ENCODE measurements at places on chromosomes 2 and 18. TPM values are rescaled to one million over a fixed set of nuclear protein-coding genes. Genes with fewer than 3 reads are reported as not detected.
A peak's percentile ranks its signal among the peaks of the same experiment; 100 is the strongest.

The CD8A gene
- 1.3 TPM for total RNA-seq

DNA sequence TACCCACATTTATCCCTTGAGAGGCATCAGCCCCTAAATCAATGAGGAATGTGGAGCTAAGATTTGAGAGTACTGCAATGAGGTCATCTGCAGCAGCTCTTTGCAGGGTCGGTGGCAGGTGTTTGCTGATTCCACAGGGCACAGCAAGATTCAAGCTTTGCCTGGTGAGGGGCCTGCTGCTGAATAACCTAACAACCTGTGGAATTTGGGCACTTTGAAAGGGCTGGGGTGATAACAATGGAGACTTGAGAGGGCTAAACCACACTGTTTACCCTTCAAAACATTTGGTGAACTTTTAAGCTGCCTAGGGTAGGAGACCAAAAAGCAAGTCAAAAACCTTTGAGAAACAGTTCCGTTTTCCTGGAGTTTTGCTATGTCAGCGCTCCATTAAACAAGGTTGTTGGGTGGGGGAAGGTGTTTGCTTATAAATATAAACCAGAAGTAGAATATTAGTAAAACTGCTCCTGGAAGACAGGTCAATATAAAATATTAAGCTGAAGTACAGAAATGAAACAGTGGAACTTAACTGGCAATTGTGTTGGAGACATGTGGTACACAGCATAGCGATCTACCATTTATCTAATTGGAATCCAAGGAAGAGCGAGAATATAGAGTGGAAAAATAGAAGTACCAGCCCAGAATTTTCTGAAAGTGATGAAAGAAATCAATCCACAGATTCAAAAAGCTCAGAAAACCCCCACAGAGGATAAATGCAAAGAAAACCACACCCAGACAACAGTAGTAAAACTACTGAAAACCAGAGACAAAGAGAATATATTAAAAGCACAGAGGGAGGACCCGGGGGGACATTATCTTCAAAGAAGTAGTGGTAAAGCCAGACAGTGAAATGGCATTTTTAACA lies 15.7 kb downstream of the COPS8 start:
- DNase-seq: no peak
- H3K4me3 ChIP-seq: no peak overlapping the region
- no peak overlapping the region for H3K27ac ChIP-seq
- no peaks in the 10 kb centered on the region for H3K36me3 ChIP-seq

- DNase-seq: peak; percentile 48
- H3K27ac ChIP-seq: no peak overlapping the region
- H3K4me3 ChIP-seq: no peak overlapping the region
- no peaks in the 10 kb centered on the region for H3K36me3 ChIP-seq
- H3K4me1 ChIP-seq: peaks cover 28% of the 10 kb centered on the region
These were observed 39.7 kb downstream of the CYB5A start for GRCh38 chr18:74252039-74252395.

The ADAM23 gene
- total RNA-seq: 4.1 TPM

The TXNDC2 gene
- total RNA-seq: not detected

The SAG gene
- total RNA-seq: not detected

The UPP2 gene
- total RNA-seq: 0.28 TPM

DNA sequence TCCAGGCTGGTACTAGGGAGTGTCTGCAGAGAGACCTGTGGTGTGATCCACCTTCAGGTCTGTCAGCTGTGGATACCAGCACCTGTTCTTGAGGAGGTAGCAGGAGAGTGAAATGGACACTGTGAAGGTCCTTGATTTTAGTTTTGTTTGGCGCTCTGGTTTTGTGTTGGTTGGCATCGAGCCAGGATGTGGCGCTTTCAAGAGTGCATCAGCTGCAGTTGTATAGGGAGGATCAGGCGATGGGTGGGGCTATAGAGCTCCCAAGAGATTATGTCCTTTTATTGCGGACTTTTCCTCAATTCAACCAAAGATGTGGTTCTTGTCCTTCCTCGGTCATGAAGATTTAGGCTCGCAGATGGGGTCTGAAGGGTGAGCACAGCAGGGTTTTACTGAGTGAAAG lies 37.5 kb downstream of the SLC39A10 start:
- no peak overlapping the region for H3K4me3 ChIP-seq
- no peaks in the 10 kb centered on the region for H3K27me3 ChIP-seq
- H3K27ac ChIP-seq: no peak overlapping the region
- DNase-seq: no peak
- no peaks in the 10 kb centered on the region for H3K4me1 ChIP-seq

GRCh38 chr2:8570637-8571036 lies 111.2 kb upstream of the ID2 start:
- H3K4me1 ChIP-seq: no peaks in the 10 kb centered on the region
- H3K27ac ChIP-seq: no peak overlapping the region
- no peak for DNase-seq
- H3K36me3 ChIP-seq: no peaks in the 10 kb centered on the region
- H3K27me3 ChIP-seq: no peaks in the 10 kb centered on the region
- H3K4me3 ChIP-seq: no peak overlapping the region

DNA sequence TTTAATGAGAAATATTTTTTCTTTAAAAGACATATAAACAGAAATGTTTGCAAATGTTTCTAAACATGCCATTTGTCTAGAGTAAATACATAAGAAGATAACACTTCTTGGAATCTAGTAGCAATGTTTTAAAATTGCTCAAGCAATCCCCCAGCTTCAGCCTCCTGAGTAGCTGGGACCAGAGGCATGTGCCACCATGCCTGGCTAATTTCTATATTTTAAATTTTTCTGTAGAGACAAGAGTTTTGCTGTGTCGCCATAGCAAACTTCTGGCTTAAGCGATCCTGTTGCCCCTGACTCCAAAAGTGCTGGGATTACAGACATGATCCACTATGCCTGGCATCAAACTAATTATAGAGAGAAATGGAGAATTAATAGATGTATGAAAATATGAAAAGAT lies 14.6 kb upstream of the MBD2 start:
- H3K36me3 ChIP-seq: no peaks in the 10 kb centered on the region
- H3K4me1 ChIP-seq: peaks cover 4% of the 10 kb centered on the region
- no peaks in the 10 kb centered on the region for H3K27me3 ChIP-seq
- no peak overlapping the region for H3K4me3 ChIP-seq

GRCh38 chr18:55509631-55510324 lies 78.2 kb downstream of the TCF4 start:
- peak overlapping the region; percentile 48 for H3K27ac ChIP-seq
- no peaks in the 10 kb centered on the region for H3K27me3 ChIP-seq
- peak overlapping the region; percentile 13 for H3K4me3 ChIP-seq
- H3K4me1 ChIP-seq: peaks cover 1% of the 10 kb centered on the region

GRCh38 chr18:6270771-6271216 lies 143.9 kb downstream of the L3MBTL4 start:
- H3K36me3 ChIP-seq: no peaks in the 10 kb centered on the region
- no peak overlapping the region for H3K4me3 ChIP-seq
- no peaks in the 10 kb centered on the region for H3K27me3 ChIP-seq
- H3K27ac ChIP-seq: no peak overlapping the region

DNA sequence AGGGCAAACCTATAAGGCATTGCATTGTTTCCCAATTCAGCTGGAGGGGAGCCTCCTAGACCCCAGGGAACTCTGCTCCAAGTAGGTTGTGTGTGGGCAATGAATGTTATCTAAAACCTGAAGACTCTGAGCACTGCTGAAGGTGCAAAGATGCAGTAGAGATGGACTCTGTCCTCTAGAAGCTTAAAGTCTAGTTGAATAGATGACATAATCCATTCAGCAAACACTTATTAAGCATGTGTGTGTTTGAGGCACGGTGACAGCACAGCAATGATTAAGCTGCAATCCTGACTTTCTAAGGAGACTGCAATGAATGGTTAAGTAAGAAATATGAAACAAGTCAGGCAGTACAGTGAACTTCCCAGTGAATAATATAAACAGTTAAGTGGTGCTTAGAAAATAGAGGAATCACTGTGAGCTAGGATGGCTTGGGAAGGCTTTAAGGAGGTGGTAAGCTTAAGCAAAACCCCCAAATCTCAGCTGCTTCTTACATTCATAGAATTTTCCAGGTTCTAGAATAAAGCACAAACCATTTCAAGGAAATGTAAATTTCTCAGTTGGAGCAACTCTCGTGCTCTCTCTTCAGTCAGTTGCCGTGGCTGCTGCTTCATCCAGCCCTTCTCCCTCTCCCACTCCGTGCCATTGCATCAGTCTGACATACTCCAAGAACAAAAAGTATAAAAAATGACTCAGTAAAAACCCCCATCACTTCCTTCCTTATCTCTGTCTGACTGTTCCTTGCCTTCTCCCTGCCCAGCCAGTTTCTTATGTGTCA lies 19.1 kb downstream of the MXD1 start:
- H3K4me1 ChIP-seq: no peaks in the 10 kb centered on the region
- no peaks in the 10 kb centered on the region for H3K27me3 ChIP-seq
- no peak for DNase-seq
- no peak overlapping the region for H3K27ac ChIP-seq
- H3K4me3 ChIP-seq: no peak overlapping the region

The GALNT14 gene
- not detected for total RNA-seq

All from ovary (tissue), 10 donors.